Activated naive CD4-positive, alpha-beta T cell treated with anti-CD3 and anti-CD28 coated beads, Interleukin-2, amount 50 U/mL, for 16 hours (primary cell): ENCODE measurements at places on chromosomes 16 and 17.

- no peak for DNase-seq
These were observed 285.2 kb downstream of the CPPED1 start for GRCh38 chr16:12518241-12519175.

GRCh38 chr17:82092995-82093751 lies 4.9 kb downstream of the FASN start:
- no peak for DNase-seq

- DNase-seq = no peak
These were observed 11.0 kb downstream of the BRCA1 start for GRCh38 chr17:43114151-43114552.

- DNase-seq = no peak
These were observed 37.4 kb downstream of the ANKRD11 start for GRCh38 chr16:89452925-89453324.

DNA sequence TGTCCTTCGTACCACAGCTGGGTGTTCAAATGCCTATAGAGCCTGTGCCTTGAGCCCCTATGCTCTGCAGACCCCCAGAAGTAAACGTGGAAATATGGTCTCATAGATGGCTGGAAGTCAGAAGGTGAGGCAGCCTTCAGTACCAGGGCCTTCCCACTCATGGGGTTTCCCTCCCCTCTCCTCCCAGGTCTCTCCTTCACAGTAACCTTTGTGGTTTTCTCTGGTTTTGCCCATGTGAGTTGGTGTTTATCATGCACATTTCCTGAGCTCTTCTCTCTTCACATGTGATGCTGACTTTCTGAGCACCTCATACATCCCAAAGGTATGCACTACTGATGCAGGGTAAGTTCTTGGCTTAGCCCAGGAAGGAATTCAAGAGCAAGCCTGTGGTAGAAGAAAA lies 35.4 kb downstream of the TMEM114 start:
- DNase-seq = no peak

- peak; percentile 48 for DNase-seq
These were observed 241.7 kb downstream of the SEC14L1 start for GRCh38 chr17:77382356-77382911.

DNA sequence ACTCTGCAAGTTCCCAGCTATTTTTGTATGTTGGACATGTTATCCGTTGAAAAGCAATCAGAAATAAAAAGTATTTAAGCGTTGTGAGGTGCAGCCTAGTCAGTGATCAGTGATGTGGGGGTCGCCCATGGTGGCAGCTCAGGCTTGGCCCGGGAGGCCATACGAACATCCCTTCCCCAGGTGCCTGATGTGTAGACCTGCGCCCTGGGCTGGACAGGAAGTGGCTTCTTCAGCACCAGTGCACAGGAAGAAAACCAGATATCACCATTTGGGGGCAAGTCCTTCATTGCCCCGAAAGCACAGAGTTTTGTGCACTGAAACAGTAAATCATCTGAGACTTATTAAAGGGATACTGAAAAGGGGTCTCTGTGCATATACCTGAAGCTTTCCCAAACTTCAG lies 98.9 kb downstream of the SOCS1 start:
- no peak for DNase-seq

- no peak for DNase-seq
These were observed 18.5 kb downstream of the FCSK start for GRCh38 chr16:70472786-70473433.

DNA sequence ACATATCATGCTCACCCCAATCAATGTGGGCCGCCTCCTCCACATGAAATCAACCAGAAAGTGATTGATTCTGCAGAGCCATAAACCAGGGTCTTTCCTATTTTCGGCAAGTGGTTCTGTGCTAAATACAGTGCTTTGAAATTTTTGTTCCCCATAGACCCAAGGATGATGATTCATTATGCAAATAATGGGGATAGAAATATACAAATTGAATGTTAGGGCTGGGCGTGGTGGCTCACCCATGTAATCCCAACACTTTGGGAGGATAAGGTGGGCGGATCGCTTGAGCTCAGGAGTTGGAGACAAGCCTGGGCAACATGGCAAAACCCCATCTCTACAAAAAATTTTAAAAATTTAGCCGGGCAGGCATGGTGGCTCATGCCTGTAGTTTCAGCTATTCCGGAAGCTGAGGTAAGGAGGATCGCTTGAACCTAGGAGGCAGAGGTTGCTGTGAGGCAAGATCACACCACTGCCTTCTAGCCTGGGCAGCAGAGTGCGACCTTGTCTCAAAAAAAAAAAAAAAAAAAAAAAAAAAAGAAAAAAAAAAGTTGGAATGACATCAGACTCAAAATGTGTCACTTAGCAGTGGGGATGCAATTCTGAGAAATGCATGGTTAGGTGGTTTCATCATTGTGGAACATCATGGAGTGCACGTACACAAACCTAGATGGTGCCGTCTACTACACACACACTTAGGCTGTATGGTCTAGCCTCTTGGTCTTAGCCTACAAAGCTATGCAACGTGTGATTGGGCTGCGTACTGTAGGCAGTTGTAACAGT lies 581.7 kb downstream of the MAF start:
- DNase-seq = no peak

GRCh38 chr17:61723183-61723582 lies 132.2 kb upstream of the NACA2 start:
- no peak for DNase-seq

DNA sequence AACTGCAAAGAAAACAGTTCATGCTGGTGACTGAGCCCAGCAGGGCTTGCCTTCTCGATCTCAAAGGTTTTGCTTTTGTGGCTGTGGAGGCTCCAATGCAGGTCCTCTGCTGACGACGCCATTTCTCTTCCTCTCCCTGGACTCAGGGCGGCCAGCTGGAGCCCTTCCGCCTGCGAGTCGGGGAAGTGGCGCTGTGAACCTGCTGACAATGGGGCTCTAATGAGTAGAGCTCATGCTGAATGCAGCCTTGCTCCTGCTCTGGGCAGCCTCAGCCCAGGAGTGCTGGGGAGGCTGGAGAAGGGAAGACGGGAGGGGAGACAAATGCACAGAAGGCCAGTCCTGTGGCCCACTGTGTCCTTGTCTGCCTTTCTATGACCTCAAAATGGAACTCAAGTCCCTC lies 43.8 kb downstream of the VAC14 start:
- no peak for DNase-seq
